NCI-H187 (cell line): ENCODE measurements at places on chromosomes 16 and 17.

DNA sequence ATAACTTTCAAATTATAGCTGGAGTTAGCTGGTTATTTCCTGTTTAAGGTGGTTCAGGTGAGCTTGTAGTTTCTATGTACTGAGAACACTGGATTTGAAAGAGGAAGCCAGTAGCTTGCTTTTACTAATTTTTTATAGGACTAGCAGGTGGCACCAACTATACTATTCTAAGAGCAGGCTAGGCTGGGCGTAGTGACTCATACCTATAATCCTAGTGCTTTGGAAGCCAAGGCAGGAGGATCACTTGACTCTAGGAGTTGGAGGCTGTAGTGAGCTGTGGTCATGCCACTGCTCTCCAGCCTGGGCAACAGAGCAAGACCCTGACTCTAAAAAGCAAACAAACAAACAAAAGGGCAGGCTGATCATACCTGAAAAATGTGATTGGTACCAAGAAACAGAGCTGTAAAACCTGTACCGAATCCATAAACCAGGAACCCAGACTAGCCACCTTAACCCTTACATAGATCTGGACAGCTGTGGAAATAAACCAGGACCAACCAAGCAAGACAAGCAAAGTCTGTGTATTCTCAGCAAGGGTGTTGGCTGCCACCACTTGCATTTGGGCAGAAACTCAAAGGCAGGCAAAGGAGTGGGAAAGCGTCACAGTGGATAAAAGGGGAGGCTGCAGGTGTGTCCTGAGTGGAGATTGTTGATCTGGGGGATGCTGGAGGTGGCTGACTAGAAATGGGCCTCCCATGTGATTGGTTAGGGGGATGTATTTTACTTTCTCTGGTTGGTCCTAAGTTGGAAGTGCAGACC, 36.3 kb downstream of the SLC47A1 start:
- no peak for DNase-seq

- DNase-seq, result no peak
Measured at GRCh38 chr16:765488-765865, 4.9 kb downstream of the MSLN start.

GRCh38 chr17:75765981-75766380, 989 bp upstream of the GALK1 start:
- DNase-seq, result no peak

GRCh38 chr16:85754413-85754812, 3.5 kb upstream of the C16orf74 start:
- DNase-seq, result peak; percentile 30

- DNase-seq, result no peak
Measured at GRCh38 chr17:75932852-75933251, 8.0 kb downstream of the FBF1 start.

DNA sequence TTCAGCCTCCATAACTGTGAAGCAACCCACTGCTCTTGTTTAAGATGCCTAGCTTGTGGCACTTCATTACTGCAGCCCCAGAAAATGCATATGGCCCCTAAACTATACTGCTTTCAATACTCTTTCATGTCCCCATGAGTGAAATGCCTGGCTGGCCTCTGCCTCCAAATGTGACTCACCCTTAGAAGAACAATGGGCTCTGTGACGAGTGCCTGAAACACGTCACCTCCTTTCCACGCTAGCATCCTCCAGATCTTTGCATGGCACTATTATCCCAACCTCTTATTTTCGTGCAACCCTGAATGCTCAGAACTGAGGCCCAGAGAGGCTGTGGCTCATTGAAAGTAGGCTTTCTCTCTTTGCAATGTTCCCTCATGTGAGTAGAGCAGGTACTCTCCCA, 233.1 kb downstream of the CBLN1 start:
- DNase-seq, result no peak

- DNase-seq, result no peak
Measured at GRCh38 chr17:76394166-76394565, 9.8 kb downstream of the SPHK1 start.

DNA sequence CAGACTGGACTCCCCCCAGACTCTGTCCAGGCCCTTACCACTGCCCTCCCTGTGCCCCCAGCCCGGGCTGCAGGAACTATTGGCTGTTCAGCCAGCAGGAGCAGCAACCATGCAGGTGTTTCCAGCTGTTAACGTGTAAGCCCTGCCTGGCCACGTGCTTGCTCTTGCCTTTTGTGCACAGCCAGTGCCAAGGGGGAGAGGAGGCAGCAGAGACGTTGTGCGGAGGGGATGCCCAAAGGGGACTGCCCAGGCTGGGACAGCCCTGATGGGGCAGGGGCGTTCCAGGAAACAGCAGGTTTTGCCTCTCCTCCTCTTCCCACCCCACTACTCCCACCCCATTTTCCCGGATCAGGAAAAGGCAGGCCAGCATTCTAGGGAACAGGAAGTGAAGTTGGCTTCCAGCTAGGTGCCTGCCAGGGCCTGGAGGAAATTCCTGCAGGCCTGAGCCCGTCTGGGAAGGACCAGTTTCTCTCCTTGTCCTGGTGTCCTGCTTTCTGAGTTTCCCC, 16.7 kb upstream of the LASP1NB start:
- no peak for DNase-seq

- DNase-seq, result no peak
Measured at GRCh38 chr16:87538160-87538559, 45.3 kb upstream of the ZCCHC14 start.

DNA sequence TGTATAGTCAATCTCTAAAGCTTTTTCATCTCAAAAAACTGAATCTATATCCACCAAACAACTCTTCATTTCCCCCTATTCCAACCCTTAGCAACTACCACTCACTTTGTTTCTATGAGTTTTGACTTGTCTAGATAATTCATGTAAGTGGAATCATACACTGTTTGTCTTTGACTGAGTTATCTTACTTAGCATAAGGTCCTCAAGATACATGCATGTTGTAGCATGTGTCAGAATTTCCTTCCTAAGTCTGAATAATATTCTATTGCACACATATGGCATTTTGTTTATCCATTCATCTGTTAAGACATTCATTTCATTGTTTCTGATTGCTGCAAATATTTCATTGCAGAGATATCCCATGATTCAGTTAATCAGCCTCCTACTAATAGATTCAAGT, 72.2 kb downstream of the SSH2 start:
- no peak for DNase-seq

DNA sequence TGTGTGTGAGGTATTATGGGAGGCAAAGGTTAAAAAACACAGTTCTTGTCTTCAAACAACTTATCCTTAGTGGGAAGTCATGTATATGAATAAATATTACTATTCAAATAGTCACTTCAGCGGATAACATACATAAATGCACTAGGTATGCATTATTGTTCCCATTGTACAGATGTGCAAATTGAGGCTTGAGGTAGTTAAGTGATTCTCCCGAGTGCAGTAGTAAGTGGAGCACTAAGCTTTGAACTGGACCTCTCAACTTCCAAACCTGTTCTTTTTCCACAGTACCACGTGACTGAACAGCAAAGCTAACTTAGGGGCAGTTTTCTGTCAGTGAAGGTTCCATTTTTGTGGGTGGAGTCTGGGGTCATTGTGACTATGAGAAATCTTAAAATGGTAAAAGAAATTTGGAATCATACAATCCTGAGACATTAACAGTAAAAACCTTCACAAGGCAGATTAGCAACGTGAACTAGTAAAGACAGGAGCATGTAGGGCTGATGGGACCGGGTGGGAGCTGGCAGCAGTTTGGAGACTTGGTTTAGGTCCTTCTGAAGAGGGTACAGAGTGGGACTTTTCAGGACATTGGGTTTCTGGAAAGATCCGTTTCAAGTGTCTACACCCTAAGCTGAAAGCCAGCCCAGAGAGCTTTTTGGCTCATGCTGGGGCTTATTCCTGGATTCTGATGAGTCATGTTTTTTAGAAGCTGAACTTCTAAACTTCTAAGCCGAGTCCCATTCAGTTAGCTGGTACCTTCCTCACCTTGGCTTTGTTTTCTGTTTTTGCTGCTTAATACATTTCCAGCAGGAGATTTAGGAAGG, 204.9 kb downstream of the PRKCA start:
- DNase-seq, result no peak

DNA sequence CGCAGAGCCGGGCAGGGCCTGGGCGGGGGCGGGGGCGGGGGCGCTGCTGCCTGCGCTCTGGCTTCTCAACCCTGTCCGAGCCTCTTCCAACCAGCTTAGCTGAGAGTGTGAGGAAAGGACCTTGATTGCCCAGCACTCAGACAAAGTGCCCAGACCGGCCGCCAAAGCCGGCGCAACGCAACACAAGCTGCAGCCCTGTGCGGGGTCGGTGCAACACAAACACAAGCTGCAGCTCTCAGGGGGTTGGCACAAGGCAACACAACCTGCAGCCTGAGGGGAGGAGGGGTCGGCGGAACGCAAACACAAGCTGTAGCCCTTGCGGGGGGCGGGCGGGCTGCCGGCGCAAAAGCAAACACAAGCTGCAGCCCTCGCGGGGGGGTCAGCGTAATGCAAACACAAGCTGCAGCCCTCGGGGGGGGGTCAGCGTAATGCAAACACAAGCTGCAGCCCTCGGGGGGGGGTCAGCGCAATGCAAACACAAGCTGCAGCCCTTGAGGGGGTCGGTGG, 60.0 kb downstream of the KLHDC4 start:
- peak; percentile 60 for DNase-seq
